ENCODE measurements at places on chromosomes 11 and 22. TPM values are rescaled to one million over a fixed set of nuclear protein-coding genes. Genes with fewer than 3 reads are reported as not detected.

GRCh38 chr22:36335621-36336020 is 52.1 kb downstream of the MYH9 start:
- DNase-seq = no peak

DNA sequence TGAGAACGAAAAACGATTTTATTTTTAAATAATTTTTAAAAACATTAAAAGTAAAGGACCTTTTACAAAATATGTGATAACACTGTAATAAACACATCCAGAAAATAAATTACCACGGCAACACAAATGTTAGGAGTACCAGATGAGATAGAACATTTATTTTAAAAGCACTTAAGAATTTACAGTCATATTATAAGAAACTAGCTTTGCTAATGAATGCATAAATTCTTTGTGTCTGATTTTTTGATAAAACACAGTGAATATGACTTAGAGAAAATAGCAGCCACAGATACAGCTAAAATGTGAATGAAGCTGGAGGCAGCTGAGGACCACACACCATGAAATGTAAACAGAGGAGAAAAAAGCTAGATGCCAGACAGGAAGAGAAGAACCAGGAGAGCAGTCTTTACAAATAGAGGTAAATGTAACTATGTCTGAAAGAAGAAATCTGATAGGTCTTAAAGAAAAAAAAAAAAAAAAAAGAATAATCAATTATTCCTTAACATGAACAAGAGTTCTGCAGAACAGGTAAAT is 14.6 kb downstream of the CCDC34 start:
- no peak for DNase-seq

DNA sequence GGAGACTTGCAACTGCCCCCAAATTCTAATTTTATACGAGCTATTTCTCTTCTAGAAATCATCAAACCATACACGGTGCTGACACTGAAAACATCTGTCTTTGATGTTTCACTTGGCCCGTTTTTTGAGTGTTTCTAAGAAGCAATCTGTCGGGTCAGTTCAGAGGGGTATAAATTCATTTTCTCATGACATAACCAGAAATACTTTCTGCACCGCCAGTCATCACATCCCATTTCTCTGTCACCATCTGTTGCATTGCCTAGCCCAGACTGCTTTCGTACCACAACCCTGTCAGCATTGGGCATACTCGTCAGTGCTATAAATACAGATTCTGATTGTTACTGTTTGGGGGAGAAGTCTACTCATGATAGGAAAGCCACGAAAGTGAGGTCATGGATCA is 63.1 kb upstream of the CCDC90B start:
- no peak for DNase-seq

The PGA5 gene
- total RNA-seq = not detected

The RPL27A gene
- total RNA-seq = 976 TPM

The SHANK3 gene
- 37.1 TPM for total RNA-seq

The DRICH1 gene
- 2.3 TPM for total RNA-seq

- DNase-seq = no peak
Measured at GRCh38 chr11:44559207-44559939, 6.1 kb upstream of the CD82 start.

DNA sequence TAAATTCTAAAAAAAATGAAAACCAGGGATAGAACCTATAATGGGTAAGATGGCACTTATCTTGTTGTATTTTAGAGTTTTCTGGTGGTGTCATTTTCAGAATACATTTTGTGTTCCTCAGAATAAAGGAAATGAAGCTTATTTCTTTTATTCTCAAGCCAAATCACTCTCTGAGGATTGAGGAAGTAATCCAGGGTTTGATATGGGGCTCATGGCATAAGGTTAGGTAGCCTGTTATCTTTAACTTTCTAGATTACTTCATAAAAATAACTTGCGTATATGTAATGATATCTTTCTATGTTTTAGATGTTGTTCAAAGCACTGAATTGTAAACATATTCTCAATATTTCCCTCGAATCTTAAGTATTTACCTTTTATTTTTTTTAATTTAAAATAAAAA is 33.5 kb downstream of the PDE3B start:
- DNase-seq = no peak

DNA sequence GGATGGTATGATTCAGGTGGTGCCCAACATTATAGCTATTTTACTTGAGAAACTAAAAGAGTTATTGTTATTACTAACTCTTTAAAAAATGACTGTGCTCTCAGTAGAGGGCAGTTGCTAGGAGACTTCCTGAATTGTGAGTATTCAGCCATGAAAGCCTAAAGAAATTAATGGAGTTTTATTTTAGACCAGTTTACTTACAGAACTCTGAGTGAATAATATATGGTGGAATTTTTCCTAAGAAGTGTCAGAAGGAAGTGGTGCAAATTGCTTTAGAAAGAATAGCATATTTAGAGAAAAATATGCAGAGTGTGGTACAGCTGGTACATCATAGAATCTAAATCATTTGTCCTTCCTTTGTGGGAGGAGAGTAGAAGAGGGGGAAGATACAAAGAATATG is 689.9 kb upstream of the CCDC90B start:
- no peak for DNase-seq

DNA sequence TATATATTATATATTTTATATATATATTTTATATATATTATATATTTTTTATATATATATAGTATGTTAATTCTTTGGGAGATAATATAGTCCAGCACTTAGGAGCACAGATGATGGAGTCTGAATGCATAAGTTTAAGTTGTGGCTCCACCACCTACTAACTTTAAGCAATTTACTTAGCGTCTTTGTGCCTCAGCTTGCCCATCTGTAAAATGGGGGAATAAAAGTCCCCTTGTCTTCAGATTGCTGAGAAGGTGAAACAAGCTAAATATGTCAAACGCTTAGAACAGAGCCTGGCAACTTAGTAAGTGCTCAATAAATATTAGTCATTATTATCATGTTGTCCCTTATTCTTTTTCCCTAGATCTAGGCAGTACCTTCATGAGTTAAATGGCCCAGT is 27.5 kb downstream of the DSCAML1 start:
- no peak for DNase-seq

DNA sequence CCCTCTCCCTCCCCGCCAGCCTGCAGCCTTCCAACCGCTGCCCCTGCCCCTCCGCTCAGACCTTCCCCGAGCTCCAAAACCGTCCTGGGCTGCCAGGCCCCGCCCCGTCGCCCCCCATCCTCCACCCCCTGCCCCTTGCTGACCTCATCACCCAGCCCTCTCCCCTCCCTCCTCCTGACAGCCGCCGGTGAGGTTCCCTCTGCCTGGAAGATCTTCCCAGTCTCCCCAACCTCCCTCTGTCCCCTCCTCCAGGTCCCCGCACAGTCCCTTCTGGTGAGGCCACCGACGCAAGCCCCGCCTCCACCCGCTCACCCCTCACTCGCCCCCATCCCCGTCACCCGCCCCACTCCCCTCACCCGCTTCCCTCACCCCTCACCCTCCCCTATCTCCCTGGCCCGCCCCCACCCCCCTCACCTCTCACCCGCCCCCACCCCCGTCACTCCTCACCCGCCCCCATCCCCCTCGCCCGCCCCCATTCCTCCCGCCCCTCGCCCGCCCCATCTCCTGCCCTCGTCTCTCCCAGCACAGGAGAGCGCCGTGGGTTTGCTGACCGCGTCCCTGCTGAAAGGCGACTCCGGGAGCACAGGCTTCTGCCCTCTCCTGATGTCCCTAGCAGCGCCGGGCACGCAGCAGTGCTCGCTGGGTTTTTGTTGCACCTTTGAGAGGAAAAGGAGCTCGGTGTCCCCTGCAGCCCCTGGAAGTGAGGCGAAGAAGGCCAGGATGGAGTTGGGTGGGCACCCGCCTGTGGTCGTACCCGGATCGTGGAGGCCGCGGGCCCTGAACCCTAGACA is 16.4 kb upstream of the UPK3A start:
- no peak for DNase-seq

GRCh38 chr11:76073724-76074123 is 132.6 kb downstream of the WNT11 start:
- DNase-seq = no peak

The NOX4 gene
- 1.6 TPM for total RNA-seq

- no peak for DNase-seq
Measured at GRCh38 chr11:69883292-69884255, 64.4 kb upstream of the FGF3 start.

DNA sequence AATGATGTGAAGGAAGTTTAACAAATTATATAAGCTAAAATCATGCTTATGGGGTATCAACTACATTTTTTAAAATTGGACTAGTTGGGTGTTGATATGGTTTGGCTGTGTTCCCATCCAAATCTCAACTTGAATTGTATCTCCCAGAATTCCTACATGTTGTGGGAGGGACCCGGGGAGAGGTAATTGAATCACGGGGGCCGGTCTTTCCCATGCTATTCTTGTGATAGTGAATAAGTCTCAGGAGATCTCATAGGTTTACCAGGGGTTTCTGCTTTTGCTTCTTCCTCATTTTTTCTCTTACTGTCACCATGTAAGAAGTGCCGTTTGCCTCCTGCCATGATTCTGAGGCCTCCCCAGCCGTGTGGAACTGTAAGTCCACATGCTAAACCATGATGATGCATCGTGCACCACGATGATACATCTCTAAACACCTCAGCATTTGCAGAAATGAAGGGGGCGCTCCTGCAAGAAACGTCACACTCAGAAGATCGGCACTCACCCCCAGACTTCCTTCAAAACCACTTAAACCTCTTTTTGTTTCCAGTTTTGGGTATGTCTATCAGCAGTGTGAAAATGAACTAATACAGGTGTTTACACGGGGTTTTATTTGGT is 340.0 kb downstream of the SHANK2 start:
- DNase-seq = no peak

The MRPL49 gene
- 49.8 TPM for total RNA-seq

GRCh38 chr11:61080526-61080925 is 21.8 kb upstream of the CD5 start:
- DNase-seq = no peak

The CARD18 gene
- total RNA-seq = not detected

The OR51E1 gene
- total RNA-seq = 0.86 TPM

The TMPRSS6 gene
- 0.31 TPM for total RNA-seq

The ABTB2 gene
- total RNA-seq = 4.7 TPM

DNA sequence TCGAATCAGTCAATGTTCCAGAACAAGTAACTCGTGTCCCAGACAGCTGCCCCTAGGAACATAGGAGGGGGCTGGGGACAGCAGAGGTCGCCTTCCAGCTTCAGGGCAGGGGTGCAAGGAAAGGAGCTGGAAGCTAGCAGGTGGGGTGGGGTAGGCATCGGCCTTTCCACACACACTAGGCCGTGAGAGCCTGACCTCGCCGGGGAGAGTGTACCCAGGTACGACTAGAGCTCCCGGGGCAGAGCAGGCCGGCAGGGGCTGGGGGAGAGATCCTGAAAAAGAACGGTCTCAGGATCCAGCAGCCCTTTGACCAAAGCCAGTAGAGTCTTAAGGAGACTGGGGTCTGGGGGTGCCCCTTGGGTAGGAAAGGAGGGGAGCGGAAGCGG is 1127.5 kb downstream of the BRD1 start:
- no peak for DNase-seq

The OR8D1 gene
- total RNA-seq = not detected

DNA sequence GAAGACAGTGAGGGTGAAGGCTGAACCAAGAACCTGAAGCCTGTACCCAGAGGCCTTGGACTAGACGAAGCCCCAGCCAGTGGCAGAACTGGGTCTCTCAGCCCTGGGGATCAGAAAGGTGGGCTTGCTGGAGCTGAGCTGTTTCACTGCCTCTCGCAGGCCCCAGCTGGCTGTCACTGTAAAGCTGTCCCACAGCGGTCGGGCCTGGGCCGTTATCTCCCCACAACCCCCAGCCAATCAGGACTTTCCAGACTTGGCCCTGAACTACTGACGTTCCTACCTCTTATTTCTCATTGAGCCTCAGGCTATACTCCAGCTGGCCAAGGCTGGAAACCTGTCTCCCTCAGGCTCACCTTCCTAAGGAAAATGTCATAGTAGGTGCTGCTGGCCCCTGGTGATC is 4.1 kb downstream of the PPP1CA start:
- DNase-seq = no peak

All from ureter (tissue), 1 donor.